ENCODE measurements at places on chromosomes 12 and 14.
A peak's percentile ranks its signal among the peaks of the same experiment; 100 is the strongest.

GRCh38 chr12:7869137-7869536 lies 3.6 kb downstream of the SLC2A14 start:
- no peak for DNase-seq

DNA sequence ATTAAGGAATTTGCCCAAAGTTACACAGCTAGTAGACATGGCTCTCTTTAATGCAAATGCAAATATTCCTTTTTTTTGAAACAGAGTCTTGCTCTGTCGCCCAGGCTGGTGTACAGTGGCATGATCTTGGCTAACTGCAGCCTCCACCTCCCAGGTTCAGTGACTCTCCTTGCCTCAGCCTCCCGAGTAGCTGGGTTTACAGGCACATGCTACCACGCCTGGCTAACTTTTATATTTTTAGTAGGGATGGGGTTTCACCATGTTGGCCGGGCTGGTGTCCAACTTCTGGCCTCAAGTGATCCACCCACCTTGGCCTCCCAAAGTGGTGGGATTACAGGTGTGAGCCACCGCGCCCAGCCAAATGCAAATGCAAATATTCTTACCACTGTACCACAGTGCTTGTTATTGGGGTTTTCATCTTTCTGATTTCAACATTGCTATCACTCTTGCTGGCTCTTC lies 24.5 kb upstream of the HIGD1C start:
- DNase-seq, result no peak

GRCh38 chr14:82872494-82872893 lies 1338.8 kb upstream of the SEL1L start:
- DNase-seq, result no peak

GRCh38 chr12:24499151-24500146 lies 449.5 kb downstream of the BCAT1 start:
- DNase-seq, result no peak

DNA sequence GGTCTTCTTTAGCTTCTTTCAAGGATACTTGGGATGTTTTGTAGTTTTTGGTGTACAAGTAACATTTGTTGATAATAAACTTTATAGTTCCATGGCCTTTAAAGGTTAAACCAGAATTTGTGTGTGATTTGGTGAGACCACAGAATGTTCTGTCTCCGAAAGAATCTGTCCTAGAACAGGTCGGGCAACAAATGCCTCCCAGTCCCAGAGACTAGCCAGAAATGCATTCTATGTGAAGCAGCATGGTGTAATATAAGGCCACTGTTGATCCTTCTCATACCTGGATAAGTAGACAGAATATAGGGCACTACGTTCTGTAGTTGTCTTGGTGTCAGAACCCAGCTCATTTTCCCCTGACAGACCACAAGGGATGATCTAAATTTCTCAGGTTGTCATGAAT lies 10.0 kb downstream of the STYK1 start:
- DNase-seq, result no peak

GRCh38 chr14:23646648-23647549 lies 10.7 kb downstream of the DHRS2 start:
- DNase-seq, result no peak

GRCh38 chr12:7344833-7345606 lies 41.1 kb downstream of the ACSM4 start:
- DNase-seq, result no peak

DNA sequence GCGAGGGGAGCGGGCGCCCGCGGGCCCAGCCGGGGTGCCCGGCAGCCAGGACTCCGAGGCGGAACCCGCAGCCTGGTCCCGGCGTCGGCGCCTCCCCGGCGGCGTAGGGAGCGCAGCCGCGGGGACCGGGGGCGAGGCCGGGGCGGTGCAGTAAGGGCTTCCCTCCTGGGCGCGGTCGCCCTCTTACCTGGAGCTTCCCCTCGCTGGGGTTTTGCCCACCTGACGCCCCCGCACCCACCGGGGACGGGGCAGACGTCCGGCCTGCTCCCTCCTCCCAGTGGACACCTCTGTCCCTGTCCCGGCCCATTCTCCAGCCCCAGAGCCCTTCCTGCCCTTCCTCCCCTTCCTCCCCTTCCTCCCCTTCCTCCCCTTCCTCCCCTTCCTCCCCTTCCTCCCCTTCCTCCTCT lies 413 bp upstream of the TUBA1C start:
- no peak for DNase-seq

DNA sequence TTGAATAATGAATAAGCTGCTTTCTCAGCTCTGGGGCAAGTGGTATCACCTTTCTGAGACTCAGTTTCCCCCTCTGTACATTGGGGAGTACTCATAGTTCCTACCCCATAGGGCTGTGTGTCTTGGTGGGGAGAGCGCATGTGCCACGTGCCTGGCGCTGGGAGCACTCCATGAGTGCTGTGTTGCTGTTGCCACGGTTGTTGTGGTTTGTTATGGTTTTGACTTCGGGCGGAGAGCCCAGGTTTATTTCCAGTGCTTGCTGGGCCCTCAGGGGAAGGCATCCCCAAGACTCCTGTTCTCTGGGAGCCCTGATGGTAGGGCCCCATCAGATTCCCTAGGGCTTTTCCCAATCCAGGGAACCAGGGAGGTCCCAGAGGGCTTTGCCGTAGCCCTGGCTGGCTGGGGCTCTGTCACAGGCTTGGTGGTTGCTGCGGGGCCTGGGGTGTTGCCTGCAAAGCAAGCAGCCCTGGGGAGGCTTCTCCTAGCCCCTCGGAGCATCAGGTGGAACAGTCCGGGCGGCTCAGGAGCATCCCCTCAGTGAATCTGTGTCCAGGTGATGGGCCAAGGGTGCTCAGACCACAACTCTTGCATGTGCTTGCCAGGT lies 18.6 kb downstream of the SH2B3 start:
- no peak for DNase-seq

- DNase-seq, result no peak
Measured at GRCh38 chr14:77657280-77657679, 40.8 kb upstream of the SPTLC2 start.

DNA sequence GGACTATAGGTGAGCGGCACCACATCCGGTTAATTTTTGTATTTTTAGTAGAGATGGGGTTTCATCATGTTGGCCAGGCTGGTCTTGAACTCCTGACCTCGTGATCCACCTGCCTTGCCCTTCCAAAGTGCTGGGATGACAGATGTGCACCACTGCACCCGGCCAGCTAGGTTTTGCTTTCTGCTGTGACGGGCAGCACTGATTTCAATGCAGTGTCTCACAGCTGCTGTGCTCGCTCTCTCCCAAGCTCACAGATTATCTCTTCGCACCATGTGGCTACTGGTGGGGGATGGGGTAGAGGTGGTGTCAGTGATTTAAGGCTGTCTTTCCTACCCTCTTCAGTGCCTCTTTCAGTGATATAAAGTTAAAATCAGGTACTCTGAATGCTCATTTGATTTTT lies 909.1 kb downstream of the TRHDE start:
- no peak for DNase-seq

GRCh38 chr12:105352052-105352451 lies 21.6 kb downstream of the C12orf75 start:
- DNase-seq, result peak; percentile 59

GRCh38 chr12:88241862-88242570 lies 99.9 kb downstream of the TMTC3 start:
- DNase-seq, result no peak

- no peak for DNase-seq
Measured at GRCh38 chr12:42442311-42442759, 116.4 kb downstream of the PPHLN1 start.

GRCh38 chr14:61050417-61050816 lies 69.4 kb downstream of the SLC38A6 start:
- no peak for DNase-seq

DNA sequence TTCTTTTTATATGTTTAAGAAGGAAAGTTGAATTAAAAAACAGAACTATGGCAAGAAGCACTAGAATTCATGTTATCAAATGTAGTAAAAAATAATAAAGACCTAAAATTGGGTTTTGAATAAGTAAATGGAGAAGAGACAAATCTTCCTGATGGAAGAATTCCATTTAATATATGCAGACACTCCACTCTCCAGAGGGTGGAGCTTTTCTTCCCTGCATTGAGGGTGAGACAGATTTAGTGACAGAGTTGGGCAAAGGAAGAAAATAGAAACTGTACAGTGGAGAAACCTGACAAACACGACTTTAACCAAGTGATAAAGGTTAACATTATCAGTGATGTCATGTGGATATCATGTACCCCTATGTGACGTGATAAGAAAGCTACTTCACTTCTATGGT lies 217.6 kb downstream of the PRKD1 start:
- DNase-seq, result no peak

DNA sequence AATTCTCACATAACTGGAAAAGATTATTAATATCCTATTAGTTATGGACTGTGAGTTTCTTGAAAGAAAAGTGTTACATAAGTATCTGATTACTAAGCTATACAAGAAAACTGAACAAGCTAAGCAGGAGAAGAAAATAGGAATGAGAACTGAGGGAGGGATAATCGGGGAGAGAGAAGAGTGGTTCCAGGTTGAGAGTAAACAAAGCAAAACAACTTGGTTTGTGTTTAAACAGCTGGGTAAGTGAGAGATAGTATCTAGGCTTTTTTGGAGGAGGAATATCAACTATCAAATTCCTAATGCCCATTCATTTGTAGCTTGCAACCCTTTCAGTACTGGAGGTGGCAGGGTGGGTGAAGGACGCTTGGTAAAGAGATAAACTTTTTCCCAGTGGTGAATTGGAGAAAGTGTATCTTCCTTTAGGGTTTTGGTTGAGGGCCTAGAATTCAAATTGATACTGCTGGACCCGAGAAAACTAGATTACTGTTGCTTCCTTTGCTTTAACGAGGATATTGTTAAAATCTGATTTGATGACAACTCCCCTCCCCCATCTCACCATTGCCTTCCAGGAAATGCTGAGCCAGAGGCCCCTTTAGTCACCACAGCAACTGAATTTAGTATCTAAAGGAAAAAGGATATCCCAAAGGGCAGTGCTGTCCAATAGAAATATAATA lies 2.0 kb upstream of the SLC2A3 start:
- no peak for DNase-seq

DNA sequence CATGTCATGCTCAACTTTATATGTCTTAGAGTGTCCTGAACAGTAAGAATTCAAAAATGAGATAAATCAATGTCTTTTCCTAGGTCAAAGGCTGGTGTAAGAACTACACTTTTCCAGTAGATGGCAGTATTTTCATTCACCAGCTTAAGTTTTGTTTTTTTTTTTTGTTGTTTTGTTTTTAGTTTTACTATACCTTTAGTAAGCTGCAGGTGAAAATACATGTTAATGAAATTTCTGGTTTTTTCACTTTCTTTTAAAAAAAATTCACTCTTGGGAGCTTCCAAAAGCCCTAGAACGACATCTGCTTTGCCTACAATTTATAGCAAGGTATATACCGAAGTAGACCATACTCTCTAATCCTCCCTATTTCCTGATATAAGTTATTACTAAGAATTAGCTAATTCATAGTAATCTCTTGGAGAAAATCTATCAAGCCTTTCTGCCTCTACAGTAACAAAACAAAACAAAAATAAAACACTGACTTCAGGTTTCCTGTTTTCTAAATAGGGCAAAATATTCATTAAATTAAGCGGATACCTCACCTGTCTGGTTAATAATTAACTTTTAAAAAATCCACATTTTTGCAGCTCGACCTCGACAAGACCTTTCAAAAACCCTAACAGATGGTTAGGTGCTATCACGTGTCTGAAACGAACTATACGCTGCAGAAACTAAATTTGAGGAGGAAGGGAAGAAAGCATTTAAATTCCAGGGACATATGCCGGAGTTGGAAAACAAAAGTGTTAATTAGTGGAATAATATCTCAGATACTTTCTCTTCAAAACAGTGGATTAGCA lies 2.7 kb upstream of the SAMD4A start:
- peak; percentile 41 for DNase-seq

DNA sequence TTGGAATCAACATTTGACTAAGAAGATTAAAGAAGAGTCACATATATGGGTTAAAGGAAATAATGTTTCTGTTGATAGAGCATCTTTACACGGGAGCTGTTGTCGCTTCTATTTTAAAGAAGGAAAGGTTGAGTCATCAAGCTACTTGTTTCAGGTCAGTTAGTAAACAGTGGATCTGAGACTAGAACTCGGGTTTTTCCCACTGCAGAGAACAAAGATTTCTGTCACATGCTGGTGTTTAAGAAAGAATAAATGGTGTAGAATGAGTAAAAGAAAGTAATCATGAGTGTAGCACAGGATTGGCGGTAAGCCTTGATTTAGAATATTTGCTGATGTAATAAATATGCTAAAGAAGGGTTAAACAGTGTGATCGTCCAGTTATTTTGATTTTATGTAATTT lies 455.5 kb downstream of the AEBP2 start:
- peak; percentile 40 for DNase-seq

DNA sequence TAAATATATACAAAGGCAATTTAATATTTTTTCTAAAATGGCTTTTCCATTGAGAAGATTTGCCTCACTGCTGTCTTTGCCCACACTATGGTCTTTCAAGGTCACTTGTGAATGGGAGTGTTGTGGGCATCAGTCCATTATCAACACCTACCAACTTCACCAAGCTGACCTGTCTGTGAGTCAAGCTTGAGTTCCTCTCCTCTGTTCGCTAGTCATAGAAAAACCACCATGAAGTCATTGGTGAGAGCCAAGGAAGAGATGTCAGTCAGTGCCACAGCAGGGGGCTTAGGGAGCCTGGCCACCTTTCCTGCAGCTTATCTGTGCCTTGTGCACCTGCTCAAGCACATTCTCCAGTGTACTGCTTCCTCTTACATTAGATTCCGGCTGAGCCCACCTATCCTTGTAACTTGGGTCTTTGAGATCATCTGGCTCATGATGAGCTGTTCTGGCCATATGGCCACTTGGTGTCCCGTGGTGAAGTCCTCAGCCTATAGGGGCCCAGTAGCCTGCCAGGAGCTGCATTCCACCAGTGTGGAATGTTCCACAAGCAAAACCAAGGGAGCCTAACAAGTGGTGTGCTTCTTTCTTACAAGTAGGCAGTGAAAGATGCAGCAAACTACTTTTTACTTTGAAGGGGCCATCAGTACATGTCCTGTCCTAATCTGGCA lies 80.8 kb upstream of the C12orf71 start:
- DNase-seq, result no peak

GRCh38 chr12:94813314-94813713 lies 163.0 kb upstream of the TMCC3 start:
- DNase-seq, result no peak

DNA sequence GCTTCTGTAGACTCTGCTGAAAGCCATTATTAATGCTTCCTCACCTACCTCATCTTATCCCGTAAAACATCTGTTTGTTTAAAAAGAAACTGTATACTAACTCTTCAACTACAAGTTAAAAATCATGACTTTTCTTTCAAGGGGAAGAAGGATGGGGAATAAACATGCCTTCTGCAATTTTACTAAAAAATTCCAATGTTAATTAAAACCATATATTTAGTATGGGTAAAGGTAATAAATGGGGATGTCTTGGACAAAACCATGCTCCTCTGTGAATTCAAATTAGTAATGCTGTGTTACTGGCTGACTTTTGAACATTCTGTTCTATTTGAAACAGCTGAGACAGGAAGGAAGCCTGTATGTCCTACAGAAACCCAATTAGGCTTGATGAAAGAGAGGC lies 311.1 kb upstream of the DIO2 start:
- DNase-seq, result no peak

GRCh38 chr12:58387199-58387598 lies 445.8 kb downstream of the ATP23 start:
- no peak for DNase-seq

DNA sequence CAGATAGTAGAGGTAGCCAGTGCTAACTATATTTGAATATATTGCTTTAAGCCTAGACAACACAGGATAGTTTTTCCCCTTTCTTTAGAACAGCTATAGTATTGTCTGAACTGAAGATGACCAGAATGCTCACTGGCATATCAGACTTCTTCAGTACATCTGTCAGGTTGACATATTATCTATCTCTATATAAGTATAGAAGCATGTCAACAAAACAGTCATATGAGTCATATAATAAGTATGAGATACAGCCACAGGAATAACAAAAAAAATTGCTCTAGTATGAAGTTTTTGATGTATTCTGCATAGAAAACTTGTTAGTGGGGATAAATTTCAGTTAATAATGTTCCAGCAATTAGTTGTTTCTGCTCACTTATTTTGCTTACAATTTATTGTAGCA lies 767.7 kb downstream of the LRFN5 start:
- DNase-seq, result no peak

All from GM06990 (cell line).